ENCODE measurements at places on chromosomes 2 and 18. TPM values are rescaled to one million over a fixed set of nuclear protein-coding genes. Genes with fewer than 3 reads are reported as not detected.

DNA sequence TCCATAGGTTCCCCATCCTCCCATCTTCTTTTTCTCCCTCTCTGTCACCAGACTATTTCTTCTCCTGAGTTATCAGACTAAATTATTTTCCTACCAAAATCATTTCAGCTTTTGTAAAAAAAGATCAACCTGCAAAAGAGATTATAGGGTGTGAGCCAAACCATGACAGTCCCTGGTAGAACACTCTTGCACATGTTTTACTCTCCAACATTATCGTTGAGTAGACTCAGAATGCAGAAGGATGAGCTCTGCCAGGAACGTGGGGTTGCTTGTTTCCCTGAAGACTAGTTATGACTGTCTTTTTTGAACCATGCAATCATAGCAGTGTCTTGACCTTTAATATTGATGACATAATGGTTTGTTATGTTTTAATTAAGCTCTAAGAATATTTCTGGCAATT is 360.1 kb upstream of the VWC2L start:
- H3K4me3 ChIP-seq: no peak overlapping the region
- H3K27ac ChIP-seq: no peak overlapping the region
- H3K4me1 ChIP-seq: no peaks in the 10 kb centered on the region
- no peaks in the 10 kb centered on the region for H3K36me3 ChIP-seq

GRCh38 chr2:158745067-158745865 is 49.9 kb upstream of the DAPL1 start:
- peaks cover 11% of the 10 kb centered on the region for H3K27me3 ChIP-seq
- no peak overlapping the region for H3K27ac ChIP-seq
- no peaks in the 10 kb centered on the region for H3K36me3 ChIP-seq
- no peak overlapping the region for H3K4me3 ChIP-seq
- H3K4me1 ChIP-seq: no peaks in the 10 kb centered on the region

BMP10 gene
- polyA plus RNA-seq: not detected

- no peak for DNase-seq
- no peaks in the 10 kb centered on the region for H3K27me3 ChIP-seq
- H3K27ac ChIP-seq: no peak overlapping the region
- no peak overlapping the region for H3K4me3 ChIP-seq
Observed at GRCh38 chr18:21406116-21406515, 164.1 kb downstream of the GREB1L start.

- peaks cover 47% of the 10 kb centered on the region for H3K4me1 ChIP-seq
- H3K36me3 ChIP-seq: no peaks in the 10 kb centered on the region
- H3K27me3 ChIP-seq: no peaks in the 10 kb centered on the region
- peak overlapping the region; percentile 81 for H3K27ac ChIP-seq
- DNase-seq: peak; percentile 65
Observed at GRCh38 chr2:108621087-108621559, 86.9 kb downstream of the LIMS1 start.

DNA sequence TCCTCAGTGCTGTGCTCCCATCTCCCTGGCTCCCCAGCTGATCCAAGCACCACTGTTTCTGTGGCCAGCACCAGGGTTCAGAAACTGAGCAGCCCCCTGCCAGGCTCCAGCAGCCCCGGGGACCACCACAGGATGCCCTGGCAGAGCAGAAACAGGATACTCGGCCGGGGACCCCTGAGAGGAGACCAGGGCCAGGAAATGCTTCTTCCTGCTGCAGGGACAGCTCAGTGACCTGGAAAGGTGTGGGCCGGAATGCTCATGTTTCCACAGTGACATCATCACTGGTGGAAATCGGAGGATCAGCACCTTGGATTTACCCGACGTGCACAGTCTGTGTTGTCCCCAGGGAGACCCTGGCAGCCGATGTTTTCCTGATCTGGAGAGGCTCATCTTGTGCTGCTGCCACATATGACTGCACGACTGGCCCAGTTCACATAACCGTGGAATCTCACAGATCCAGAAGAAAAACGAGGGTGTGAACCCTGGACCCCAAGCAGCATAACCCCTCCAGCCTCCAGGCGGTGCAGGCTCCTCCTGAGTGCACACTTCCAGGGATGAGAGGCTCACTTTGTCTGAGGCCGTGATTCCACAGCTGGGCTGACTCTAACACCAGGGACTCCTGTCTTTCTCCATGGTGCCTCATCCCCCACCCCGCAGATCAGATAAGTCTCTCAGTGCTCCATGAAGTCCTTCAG is 58.0 kb downstream of the DDX1 start:
- H3K4me1 ChIP-seq: no peaks in the 10 kb centered on the region
- no peaks in the 10 kb centered on the region for H3K27me3 ChIP-seq
- no peaks in the 10 kb centered on the region for H3K36me3 ChIP-seq
- no peak overlapping the region for H3K4me3 ChIP-seq
- no peak for DNase-seq
- H3K27ac ChIP-seq: no peak overlapping the region

DNA sequence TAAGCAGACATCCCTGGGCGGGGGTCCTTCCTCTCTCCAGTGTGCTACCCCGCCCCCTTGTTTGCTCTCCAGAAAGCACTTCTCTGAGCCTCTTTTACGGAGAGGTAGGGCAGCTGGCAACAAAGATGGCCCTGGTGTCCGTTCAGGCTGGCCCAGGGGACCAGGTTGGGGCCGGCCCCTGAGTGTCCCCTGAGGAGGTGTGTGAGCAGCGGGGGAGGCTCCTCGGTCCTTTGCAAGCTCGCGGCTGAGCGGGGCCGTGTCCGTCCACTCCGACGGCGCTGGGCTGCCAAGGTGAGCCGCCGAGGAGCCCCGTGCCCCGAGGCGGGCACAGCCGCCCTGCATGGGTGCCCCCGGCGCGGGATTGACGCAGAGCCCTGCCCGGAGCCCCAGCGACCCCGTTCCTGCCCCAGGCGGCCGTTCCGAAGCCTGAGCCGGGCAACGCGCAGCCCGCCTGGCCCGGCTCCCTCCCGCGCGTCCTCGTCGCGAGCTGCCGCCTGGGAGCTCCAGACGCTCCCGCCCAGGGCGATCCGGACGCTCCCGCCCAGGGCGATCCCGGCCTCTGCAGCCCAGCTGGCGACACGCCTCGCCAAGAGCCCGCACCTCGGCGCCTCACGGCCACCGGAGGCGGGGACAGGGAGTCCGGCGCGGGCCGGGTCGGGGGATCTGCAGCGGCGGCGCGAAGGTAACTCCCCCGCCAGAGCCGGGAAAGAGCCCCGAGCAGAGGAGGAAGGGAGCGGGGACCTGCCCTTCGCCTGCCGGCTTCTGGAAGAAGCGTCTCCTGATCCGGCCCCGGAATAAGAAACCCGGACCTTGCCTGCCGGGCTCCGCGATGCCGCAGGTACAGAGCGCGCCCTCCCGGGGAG is at the start of gene PROKR1:
Gene PROKR1 (plus strand): TSS at position 569 of the 863 bp plus-strand sequence. CDS start 2,243 bp downstream, outside the sequence.
- peaks cover 8% of the 10 kb centered on the region for H3K4me1 ChIP-seq
- H3K27me3 ChIP-seq: peaks cover 73% of the 10 kb centered on the region
- peak within 1 kb of the TSS; percentile 60 for H3K4me3 ChIP-seq
- peak; percentile 65 for DNase-seq
- H3K36me3 ChIP-seq: no peaks in the 10 kb centered on the region

IGFBP5 gene
- polyA plus RNA-seq: 113 TPM

GRCh38 chr18:11115276-11115675 is 34.1 kb downstream of the PIEZO2 start:
- peaks cover 41% of the 10 kb centered on the region for H3K4me1 ChIP-seq
- H3K27ac ChIP-seq: no peak overlapping the region
- H3K4me3 ChIP-seq: no peak overlapping the region
- H3K27me3 ChIP-seq: no peaks in the 10 kb centered on the region

- H3K4me1 ChIP-seq: no peaks in the 10 kb centered on the region
- no peak overlapping the region for H3K4me3 ChIP-seq
Observed at GRCh38 chr18:23337599-23338444, 115.3 kb upstream of the RIOK3 start.

RAX gene
- polyA plus RNA-seq: not detected

- H3K27ac ChIP-seq: peak overlapping the region; percentile 39
- H3K36me3 ChIP-seq: no peaks in the 10 kb centered on the region
- DNase-seq: no peak
- H3K4me1 ChIP-seq: peaks cover 12% of the 10 kb centered on the region
- H3K27me3 ChIP-seq: no peaks in the 10 kb centered on the region
Observed at GRCh38 chr2:181575650-181576025, 81.3 kb downstream of the CERKL start.

CYP27A1 gene
- 44.8 TPM for polyA plus RNA-seq

GRCh38 chr2:28588292-28588670 is 92.4 kb downstream of the PLB1 start:
- H3K36me3 ChIP-seq: no peaks in the 10 kb centered on the region
- H3K27ac ChIP-seq: no peak overlapping the region
- no peak overlapping the region for H3K4me3 ChIP-seq

DNA sequence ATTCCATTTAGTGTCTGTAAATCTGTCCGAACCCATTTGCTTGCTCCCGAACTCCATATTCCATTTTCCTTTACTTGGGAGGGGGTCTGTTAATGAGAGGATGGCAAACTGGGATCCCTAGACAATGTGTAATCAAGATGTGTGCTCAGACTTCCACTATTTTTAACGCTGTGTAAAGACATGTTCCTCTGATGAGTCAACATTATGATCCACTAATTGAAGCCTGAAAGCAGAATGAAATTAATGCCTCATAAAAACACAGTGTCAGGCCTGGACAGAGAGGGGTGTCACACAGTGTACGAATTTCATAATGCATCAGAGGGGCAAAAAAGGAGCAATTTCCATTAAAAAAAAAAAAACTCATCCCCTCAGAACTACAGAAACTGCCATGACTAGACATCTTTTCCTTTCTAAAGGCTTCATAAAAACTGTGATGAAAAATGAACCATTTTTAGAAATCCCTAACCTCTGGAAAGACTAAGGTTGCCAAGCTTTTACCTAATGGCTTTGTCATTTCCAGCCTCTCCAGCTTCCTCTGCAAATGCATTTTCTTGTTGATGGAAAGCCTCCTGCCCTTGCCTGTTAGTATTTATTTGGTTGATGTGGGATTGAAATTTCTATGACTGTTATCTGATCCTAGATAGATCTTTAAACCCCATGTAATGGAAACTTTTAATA is 209.2 kb upstream of the DCC start:
- H3K4me1 ChIP-seq: no peaks in the 10 kb centered on the region
- H3K36me3 ChIP-seq: no peaks in the 10 kb centered on the region
- H3K27ac ChIP-seq: no peak overlapping the region
- H3K4me3 ChIP-seq: no peak overlapping the region

GPR39 gene
- 8.2 TPM for polyA plus RNA-seq

DNA sequence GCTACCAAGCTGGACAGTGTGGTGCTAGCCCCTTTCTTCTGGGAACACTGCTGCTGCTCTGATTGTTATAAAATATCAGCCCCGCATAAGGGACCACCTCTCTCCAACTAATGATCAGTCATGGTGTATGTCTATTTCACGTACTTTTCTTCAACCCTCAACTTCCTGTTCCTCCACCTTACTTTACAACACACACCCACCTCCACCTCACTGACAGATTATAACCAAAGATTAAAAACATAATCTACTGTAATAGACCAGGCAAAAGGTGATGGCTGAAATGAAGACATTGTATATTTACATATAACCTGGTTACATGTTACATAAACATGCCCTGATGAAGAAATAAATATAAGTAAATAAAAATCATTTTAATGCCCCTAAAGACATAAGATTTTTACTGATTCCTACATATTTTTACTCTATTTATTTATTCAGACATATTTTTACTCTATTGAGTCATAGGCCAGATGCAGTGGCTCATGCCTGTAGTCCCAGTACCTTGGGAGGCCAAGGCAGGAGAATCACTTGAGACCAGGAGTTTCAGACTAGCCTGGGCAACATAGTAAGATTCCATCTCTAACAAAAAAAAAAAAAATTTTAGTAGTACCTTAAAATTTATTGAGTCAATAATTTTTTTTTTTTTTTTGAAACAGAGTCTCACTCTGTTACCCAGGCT is 12.8 kb downstream of the STK39 start:
- no peak for DNase-seq
- no peaks in the 10 kb centered on the region for H3K36me3 ChIP-seq
- peaks cover 6% of the 10 kb centered on the region for H3K4me1 ChIP-seq
- no peak overlapping the region for H3K4me3 ChIP-seq

GRCh38 chr2:197813093-197813787 is 8.8 kb downstream of the PLCL1 start:
- H3K27me3 ChIP-seq: peaks cover 4% of the 10 kb centered on the region
- H3K36me3 ChIP-seq: no peaks in the 10 kb centered on the region
- no peak overlapping the region for H3K27ac ChIP-seq
- H3K4me1 ChIP-seq: no peaks in the 10 kb centered on the region
- H3K4me3 ChIP-seq: no peak overlapping the region

DNA sequence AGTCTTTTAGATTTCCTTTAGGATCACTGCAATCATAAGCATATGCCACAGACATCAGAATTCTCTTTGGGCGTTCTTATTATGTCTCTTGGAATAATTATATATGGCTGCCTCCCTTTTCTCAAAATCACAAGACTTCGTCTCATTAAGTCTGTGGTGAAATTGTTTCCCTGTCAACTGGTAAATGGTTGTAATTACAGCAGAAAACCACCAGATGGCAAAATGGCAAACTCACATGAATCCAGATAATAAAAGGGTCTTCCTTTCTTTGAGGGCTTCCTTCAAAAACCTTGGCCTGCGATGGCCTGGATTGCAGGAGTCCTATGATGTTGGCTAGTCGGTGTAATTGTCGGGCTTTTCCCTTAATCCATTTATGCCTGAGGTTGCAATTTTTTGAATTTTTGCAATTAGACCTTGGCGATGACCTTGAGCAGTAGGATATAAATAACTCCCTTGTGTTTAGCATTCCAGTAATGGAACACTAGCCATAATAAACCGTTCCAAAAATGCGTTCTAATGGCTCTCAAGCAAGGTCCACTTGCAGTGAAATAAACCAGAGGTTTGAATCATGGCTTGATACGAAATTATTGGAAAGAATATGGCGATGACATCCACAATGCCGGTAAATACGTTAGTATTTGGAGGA is 656.4 kb downstream of the MBD2 start:
- H3K4me1 ChIP-seq: no peaks in the 10 kb centered on the region
- no peak overlapping the region for H3K27ac ChIP-seq
- H3K36me3 ChIP-seq: no peaks in the 10 kb centered on the region
- DNase-seq: peak; percentile 34

EMILIN1 gene
- polyA plus RNA-seq: 128 TPM

DNA sequence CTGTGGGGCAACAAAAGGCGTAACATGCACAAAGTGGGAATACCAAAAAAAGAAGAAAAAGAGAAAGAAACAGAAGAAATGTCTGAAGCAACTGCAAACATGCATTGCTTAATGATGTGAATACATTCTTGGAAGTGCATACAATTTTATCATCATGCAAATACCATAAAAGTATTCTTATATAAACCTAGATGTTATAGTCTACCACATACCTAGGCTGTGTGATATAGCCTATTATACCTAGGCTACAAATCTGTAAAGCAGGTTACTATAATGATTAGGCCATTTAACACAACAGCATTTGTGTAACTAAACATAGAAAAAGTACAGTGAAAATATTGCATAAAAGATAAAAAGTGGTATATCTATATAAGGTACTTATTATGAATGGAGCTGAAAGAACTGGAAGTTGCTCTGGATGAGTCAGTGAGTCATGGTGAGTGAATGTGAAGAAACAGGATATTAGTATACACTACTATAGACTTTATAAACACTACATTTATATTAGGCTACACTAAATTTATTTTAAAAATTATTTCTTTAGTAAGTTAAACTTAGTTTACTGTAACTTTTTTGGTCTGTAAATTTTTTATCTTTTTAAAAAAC is 319.4 kb upstream of the KCNH7 start:
- no peak overlapping the region for H3K27ac ChIP-seq
- H3K27me3 ChIP-seq: no peaks in the 10 kb centered on the region
- no peak overlapping the region for H3K4me3 ChIP-seq

Measured in hepatocyte (in vitro differentiated cells).